ENCODE measurements at places on chromosomes 6 and 20. TPM values are rescaled to one million over a fixed set of nuclear protein-coding genes. Genes with fewer than 3 reads are reported as not detected.

- no peak for DNase-seq
Measured at GRCh38 chr20:33669224-33669623, 2.5 kb downstream of the ACTL10 start.

- DNase-seq, result no peak
Measured at GRCh38 chr6:167152862-167153261, 4.9 kb downstream of the GPR31 start.

DNA sequence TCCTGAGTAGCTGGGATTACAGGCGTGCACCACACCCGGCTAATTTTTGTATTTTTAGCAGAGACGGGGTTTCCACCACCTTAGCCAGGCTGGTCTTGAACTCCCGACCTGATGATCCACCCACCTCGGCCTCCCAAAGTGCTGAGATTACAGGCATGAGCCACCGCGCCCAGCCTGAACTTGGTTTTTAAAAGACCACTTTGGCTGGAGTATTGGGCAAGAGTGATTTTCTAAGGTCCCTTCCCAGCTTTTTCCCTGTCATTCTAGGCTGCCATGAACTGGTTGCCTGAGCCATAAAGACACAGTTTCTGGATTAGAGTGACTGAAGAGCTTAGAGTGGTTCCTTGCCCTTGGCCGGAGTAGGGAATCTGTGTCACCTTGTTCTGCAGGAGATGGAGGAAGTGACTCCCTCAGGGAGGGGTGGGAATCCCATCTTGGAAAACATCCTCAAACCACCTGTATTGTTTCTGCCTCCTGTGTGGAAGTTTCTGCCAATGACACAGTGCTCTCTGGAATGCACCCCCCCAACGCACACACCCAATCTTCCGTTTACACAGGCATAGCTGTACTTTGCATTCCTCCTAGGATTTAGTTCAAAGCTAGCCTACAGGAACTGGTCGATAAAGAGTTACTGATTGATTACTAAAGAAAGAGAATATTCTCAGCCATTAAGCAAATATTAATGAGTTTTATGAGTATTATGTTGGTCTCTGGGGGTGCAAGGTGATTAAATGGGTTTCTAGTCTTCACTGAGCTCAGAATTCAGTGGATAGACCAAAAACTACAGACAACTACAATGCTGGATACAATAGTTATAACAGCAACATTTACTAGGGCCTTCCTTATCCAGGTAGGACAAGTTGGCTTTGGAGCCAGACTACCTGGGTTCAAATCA lies 18.2 kb downstream of the BCL2L1 start:
- DNase-seq, result no peak

The GATA5 gene
- 0.18 TPM for total RNA-seq

- DNase-seq, result no peak
Measured at GRCh38 chr20:61193164-61193563, 58.9 kb upstream of the CDH4 start.

The ID4 gene
- 38.2 TPM for total RNA-seq

The CYP39A1 gene
- not detected for total RNA-seq
